ENCODE measurements at places on chromosomes 13 and 19.

GRCh38 chr19:49855676-49856573 lies 5.0 kb downstream of the PTOV1 start:
- DNase-seq, result no peak

GRCh38 chr13:63481334-63481733 lies 2065.7 kb upstream of the PCDH20 start:
- no peak for DNase-seq

DNA sequence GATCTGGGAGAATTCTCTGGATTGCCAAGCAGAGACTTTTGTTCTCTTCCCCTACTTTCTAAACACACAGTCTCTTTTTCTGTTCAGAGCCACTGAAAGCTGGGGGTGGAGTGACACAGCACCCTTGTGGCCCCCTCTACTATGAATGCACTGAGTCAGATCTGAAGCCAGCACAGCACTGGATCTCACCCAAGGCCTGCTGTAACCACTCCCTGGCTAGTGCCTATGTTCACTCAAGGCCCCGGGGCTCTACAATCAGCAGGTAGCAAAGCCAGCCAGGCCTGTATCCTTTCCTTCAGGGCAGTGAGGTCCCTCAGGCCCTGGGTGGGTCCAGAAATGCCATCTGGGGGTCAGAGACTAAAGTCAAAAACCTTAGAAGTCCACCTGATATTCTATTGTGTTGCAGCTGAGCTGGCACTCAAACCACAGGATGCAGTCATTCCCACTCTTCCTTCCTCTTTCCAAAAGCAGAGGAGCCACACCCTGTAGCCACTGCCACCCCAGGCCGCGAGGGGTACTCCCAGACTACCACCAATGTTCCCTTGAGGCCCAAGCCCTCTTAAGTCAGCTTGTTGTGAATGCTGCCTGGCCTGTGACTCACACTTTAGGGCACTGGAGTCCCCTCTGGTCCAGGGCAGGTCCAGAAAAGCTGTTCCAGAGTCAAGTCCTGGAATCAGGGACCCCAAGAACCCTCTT lies 110.1 kb upstream of the RXFP2 start:
- no peak for DNase-seq

DNA sequence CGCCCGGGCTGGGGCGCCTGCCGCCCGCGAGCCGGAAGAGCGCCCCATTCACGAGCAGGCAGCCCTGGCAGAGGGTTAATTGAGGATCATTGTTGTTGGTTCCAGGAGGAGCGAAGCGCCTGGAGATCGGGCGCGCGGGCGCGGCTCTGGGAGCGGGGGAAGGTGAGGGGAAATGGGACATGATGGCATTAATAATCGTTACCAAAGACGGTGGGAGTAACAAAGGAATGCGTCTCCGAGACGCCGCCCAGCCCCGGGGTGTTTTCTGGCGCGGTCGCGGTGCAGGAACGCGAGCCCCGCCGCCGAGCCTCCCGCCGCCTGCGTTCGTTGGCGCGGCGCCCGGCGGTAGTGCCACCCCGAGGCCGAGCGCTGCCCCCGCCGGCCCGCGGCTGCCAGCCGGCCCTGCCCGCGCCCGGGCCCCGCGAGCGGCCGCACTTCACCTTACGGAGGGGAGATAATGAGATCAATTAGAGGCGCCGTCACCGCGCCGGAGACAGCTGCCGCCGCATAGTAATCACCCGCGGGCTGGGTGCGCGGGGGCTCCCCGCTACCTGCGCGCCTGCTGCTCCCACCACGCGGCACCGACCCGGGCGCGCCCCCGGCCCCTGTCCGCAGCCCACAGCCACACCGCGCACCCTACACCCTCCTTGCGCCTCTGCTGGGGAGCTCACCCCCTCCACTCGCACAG lies 2.8 kb downstream of the ZNF536 start:
- no peak for DNase-seq

- no peak for DNase-seq
Measured at GRCh38 chr19:44745341-44745831, 3.1 kb upstream of the BCL3 start.

DNA sequence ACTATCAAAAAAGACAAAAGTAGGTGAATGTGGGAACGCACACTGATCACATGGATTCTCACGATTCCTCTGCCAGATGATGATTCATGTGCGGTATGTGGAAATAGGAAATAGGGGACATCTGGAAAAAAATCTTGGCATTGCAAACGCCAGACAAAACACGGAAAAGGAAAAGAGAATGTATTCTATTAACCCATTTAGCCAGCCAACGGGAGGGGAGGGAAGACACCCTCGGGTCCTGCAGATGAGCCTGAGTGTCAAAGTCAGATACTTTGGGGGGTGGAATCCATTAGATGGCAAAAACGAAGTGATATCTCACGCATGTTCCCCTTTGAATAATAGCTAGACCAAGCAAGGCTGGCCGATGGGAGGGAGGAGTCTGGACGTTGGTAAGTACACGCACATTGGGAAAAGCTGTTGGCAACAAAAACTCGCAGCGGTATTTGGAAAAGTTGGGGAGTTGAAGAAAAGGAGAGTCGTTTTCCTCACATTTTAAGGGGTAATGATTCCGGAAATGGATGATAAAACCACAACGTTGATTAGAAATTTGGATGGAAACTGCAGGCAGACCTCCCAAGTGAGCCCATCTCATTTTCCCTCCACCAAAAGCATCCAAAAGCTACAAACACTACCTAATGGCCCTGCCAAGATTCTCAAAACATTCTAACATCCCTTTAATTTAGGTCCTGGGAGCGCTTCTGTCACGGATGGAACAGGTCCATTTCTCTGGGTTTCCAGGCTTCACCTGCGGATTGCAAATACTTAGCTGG lies 73.6 kb downstream of the COL4A1 start:
- DNase-seq, result no peak

DNA sequence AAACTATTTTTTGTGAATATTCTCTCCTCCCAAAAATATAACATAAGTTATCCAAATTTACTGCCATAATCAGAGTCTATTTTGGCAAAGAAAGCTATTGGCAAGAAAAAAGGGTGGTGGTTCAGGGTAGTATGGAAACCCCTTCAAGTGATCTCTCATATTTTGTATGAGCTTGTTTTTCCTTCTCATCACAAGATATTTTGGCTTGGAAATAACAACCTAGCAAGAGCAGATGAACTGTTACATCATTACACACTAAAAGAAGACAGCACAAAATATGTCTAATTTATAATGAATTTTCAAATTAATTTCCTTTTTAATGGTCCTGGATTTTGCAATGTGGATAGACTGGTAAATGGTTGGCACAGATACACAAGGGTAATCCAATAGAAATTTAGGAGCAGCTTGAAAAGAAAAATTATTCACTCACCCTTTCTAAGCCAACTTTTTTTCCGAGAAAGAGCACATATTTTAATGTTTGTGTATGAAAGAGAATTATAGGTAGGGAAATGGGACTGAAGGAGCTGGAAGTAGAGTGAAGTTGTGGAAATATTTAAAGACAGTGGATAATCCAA lies 225.1 kb downstream of the EFNB2 start:
- no peak for DNase-seq

DNA sequence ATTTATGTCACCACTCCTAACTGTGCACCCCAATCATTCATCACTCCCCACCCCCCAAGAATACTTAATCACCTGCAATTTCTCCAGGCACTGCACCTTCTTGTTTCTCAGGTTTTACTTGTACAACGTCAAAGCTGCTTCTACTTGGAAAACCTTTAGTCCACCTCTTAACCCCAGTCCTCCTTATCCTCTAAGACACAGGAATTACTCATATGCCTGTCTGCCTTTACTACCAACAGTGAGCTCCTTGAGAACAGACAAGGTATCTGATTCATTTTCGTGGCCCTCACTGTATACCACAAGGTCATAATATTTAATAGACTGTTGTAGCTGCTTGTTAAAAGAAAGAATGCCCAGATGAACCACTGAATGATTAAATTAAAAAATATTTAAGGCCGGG lies 21.0 kb upstream of the NDFIP2 start:
- no peak for DNase-seq

DNA sequence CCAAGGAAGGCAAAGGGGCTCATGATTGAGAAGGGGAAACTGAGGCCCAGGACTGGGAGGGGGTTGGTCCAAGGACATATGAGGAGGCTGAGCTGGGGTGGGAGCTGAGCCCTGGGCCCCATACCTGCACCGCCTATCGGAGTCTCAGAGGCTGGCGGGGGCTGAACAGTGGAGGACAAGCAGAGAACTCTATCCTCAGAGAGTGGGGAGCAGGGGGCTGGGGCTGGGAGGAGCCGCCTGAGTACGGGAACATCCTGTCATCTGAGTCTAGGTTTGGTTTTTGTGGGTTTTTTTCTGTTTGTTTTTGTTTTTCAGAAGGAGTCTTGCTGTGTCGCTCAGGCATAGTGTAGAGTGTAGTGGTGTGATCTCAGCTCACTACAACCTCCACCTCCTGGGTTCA lies 6.2 kb downstream of the ARRDC2 start:
- DNase-seq, result no peak

GRCh38 chr13:29456419-29456818 lies 139.1 kb downstream of the SLC7A1 start:
- DNase-seq, result no peak

- DNase-seq, result no peak
Measured at GRCh38 chr13:23183292-23183691, 2.5 kb downstream of the SGCG start.

- no peak for DNase-seq
Measured at GRCh38 chr19:55400281-55401087, 7.1 kb downstream of the UBE2S start.

DNA sequence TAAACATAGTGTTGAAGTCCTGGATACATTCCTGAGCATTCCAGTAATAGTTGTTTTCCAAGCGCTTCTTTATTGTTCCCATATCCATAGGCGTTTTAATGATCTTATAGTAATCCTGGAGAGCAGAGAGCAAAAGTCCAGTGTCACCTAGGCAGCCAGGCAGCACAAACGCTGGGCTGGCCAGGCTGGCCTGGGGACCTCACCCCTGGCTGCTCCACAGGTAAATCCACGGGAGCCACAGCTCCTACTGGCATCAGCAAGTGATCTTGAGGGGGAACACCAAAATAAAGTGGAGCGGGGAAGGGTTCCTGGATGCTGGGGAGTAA lies 36.6 kb upstream of the EPHX3 start:
- DNase-seq, result no peak

GRCh38 chr13:88068975-88069374 lies 397.8 kb downstream of the SLITRK5 start:
- no peak for DNase-seq

DNA sequence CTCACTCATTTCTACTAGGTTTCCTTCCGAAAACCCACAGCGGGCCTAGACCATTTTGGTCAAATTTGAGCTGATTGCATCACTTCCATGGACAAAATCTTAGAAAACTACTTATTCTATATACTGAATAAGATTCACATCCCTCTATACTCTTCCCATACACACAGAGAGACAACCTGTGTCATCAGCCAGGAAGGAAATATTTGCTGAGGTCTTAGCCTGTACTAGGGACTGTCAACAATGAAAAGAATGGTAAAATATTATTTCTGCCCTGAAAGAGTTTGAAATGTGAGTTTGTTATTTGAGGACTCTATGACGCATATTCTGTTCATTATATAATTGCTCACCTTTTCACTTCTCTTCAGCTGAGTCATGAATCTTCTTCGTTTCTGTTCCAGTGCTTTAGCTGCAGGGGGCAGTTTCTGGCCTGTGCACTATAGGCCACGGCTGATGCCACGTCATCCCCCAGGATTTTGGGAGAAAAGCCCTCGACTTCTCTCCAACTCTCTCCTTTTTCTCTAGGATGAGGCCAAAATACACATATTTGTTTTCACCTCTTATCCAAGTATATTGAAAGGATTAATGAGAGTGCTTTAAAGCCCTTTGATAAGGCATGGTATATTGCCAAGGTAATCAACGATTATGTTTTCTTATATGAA lies 47.7 kb downstream of the GSX1 start:
- DNase-seq, result no peak

DNA sequence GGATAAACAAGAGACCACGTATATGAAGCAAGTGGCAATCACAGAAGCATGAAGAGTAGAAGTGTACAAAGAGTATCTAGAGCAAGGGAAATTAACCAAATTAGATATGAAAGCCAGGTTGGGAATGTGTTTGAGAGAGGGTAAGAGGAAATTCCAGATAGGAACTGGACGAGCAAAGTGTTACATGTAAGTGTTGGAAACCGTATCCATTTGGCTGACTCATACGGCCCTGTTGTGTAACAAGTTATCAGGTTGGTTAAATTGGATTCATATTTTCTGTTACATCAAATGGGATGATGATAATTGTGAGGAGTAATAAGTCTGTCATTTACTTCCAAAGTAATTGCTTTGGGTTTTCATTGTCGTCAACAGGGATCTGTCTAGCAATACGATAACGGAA lies 46.7 kb downstream of the RXFP2 start:
- no peak for DNase-seq

DNA sequence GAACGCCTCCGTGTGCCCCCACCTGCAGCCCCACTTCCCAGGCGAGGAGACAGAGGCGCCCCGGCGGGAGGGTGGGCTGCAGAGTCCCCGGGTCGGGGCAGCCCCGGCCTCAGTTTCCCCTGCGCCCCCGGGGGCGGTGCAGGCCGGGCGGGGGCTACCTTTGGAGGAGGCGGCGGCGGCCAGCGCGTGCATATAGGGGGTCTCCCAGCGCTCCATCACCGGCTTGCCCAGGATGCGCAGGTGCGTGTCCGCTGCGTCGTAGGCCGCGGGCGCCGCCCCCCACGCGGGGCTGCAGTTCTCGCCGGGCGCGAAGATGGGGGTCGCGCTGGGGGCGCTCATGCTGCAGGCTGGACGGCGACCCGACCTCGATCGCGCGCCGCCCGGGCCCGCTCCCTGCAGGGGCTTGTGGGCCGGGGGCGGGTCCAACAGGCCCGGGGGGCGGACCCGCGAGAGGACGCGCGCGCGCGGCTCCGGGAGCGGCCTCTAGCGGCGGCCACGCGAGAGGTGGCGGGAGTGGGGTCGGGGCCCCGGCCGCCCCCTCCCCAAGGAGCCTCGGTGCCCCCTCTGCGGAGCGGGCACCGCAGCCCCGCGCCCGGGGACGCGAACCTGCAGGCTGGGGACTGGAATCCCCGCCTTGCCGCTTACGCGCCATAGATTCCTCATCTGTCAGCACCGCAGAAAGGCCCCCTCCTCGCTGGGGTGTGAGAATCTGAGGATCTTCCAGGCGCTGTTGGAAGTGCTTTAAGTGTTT lies at the start of gene GAMT:
TSS of gene GAMT (minus strand) at position 405 of the 751 bp plus-strand sequence. CDS start at position 339, 66 bp downstream.
- no peak for DNase-seq

- DNase-seq, result no peak
Measured at GRCh38 chr19:6717441-6717971, 2.9 kb downstream of the C3 start.

DNA sequence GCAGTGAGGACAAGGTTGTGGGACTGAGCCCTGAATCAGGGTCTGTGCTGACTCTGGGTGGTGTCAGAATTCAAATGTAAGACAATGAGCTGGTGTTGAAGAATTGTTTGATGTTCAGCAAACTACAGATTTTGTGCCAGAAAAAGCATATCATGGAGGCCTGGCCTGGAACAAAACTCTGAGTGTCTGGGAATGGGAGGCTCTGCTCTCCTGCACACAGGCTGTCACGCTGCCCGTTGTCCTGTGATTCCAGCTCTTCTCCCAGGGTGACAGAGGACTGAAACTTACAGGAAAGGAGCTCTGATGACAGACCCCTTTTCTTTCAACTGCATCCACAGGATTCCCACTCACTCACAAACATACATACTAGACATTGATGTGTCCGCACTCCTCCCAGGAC lies 120.1 kb downstream of the ZNF486 start:
- no peak for DNase-seq

All from NCI-H1436 treated with DMSO at 0.1 percent for 48 hours (cell line).